ENCODE measurements at places on chromosomes 5 and 9.

DNA sequence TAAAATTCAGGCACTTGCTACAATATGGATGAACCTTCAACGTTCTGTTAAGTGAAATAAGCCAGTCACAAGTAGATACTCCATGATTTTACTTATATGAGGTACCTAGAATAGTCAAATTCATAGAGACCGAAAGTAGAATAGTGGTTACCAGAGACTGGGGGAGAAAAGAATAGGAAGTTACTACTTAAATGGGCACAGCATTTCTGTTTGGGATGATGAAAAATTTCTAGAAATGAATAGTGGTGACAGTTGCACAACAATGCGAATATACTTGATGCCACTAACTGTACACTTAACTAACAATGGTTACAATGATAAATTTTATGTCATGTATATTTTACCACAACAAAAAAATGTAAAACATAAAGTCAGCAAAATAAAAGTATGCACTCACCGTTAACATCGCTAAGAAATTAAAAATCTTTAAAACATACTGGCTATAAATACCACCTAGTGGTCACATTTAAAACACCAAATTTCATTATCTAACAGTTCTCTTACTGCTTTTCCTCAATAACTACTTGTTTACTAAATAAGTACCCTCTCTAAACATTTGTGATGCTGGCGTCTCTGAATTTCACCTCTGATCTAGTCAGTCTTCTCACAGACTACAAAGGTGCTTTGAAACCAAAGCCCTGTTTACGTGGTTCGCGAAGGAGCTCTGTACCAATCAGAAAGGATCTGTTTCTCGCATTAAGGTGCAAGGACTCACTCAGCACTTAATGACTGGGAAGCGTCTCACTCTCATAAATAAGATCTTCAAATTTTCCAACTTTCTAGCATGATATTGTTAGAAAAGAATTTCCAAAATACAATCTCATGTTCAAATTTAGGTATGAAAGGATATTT is 22.7 kb downstream of the KIF3A start:
- peak; percentile 20 for DNase-seq

- no peak for DNase-seq
Observed at GRCh38 chr5:154475591-154476353, 2.3 kb downstream of the HAND1 start.

DNA sequence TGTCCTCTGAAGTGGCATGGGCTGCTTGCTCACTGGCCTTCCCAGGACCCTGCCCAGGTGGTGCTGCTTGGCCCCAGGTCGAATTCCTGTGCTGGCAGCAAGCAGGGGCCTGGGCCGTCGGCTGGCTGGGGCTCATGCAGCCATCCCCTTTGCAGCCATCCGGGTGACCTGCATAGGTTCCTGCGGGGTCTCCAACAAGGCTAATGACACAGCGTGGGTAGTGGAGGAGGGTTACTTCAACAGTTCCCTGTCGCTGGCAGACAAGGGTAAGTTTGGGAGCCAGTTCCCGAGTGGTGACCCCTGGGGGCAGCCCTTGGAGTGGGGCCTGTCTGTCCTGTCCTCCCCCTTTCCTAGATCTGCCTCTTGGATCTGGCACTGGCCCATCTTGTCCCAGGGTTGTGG is 6.1 kb upstream of the EHMT1 start:
- no peak for DNase-seq

DNA sequence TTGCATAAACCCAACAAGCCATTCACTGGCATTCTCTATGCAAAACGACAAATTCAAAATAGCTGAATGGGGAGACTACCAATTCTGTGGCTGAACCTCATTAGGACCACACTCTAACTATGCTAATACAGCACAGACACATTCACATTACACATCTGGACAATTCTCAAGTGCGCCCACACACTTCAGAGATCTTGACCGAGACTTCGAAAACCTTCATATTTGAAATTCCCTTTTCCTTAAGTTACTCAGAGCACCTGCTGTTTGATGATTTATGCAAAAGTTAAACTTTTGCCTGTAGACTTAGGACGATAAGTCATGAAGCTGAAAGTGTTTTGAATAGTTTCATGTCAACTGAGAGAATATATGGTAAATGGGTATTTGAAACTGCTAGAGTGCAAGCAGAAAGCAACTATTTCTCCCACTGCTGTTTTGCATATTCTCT is 111.9 kb downstream of the FBN2 start:
- no peak for DNase-seq

- no peak for DNase-seq
Observed at GRCh38 chr9:126096340-126096739, 230.3 kb upstream of the MVB12B start.

DNA sequence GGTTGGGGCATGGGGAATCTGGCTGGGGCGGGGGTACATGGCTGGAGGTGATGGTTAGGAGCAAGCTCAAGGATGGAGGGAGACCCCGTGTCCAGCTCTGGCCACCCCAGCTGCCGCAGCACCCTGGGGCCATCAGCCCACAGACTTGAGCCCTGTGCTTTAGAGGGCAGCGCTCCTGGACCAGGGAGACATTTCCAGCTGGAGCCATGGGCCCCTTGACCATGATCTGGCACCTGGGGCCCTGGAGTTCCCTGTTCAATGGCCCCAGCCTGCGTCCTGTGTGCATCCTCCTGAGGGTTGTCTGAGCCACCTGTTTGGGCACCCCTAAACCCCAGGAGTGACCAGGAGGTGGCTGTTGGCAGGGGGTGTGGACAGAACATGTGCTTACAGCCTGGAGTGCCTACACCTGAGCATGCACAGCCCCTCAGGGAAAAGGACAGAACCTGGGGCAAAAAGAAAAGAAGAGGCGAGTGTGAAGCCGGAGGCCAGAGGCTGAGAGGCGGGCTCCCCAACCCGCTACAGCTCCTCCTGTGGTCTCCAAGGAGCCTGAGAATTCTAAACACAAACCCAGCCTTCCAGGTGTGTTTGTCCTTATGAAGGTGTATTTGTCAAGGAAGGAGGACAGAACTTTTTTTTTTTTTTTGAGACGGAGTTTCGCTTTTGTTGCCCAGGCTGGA is 126.7 kb downstream of the C9orf50 start:
- DNase-seq = no peak

All from CD4-positive, alpha-beta T cell treated with Interleukin-17A for 1 hour (primary cell).